ENCODE measurements at places on chromosomes 12 and 14. TPM values are rescaled to one million over a fixed set of nuclear protein-coding genes. Genes with fewer than 3 reads are reported as not detected.

DNA sequence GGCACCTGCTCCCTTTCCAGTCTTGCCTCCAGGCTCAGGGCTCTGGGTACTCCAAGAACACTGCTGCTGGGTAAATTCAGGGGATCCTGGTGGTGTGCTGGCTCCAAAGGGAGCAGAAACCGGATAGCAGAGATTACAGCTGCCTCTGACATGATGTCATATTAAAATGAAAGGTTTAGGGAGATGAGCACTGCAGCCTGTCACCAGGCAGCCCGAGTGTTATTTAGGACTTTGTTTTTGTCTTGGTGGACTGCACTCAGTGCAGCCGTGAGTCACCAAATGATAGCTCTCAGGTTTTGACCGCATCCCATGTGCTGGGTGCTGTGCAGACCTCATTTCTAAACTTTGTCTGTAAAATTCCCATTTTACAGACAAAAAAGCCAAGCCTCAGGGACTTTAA, 266.0 kb upstream of the CRY1 start:
- DNase-seq = no peak

GRCh38 chr12:78403136-78403535, 461.4 kb upstream of the SYT1 start:
- no peak for DNase-seq

GRCh38 chr12:6031001-6031400, 85.9 kb upstream of the ANO2 start:
- DNase-seq = no peak

GRCh38 chr14:92783813-92784431, 10.2 kb upstream of the GOLGA5 start:
- no peak for DNase-seq

DNA sequence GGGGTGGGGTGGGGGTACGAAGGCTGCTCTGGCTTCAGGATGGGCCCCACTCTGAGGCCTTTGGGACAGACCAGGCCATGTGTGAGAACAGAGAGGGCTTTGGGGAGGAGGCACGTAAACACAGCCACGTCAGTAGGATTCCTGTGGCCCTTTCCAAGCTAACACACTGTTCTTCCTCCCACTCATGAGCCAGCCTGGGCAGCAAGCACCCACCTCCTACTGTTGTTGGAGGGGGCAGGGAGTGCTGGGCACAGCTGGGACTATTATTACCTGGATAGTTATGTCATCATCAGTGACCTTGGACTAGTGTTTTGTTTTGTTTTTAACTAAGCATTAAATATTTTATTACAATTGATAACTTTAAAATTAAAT, 5.3 kb downstream of the CHGA start:
- DNase-seq = no peak

DNA sequence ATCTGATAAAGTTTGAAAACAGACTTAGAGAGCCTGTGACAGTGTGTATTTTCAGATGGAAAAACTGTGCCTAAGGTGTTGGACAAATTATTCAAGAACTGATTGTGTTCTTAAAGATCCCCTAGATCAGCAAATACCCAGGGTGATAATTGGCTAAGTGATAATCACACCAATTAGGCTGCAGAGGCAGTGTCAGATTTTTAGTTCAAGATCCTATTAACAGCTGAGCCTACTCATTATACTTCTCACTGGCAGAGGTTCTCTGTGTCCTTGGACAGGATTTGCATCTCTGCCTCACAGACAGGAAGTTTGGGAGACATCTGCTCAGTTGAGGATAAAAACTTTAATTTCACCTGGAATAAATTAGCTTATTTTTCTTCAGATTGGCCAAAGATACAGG, 4.3 kb upstream of the FGD4 start:
- DNase-seq = no peak

GRCh38 chr12:83141460-83141994, 454.8 kb downstream of the TMTC2 start:
- no peak for DNase-seq

DNA sequence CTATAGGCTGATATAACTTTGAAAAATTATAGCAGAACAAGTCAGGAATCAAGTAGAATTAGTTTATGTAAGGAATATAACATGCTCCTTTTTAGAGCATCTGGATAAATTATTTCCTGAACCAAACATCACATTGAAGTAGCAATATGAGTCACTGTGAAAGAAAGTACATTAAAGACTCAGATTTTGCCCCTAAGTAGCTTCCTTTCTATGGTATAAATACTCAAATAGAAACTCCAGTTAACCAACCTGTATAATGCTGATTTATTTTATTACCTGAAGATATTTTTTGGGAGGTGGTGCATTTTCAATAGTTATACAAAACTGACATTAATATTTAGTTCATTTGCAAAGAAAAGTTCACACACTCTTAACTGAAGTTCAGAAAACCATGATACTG, 312.1 kb downstream of the ITPR2 start:
- DNase-seq = no peak

The NEDD1 gene
- total RNA-seq = 28.1 TPM

The TAS2R31 gene
- total RNA-seq = 13.4 TPM

The CIROP gene
- not detected for total RNA-seq
